ENCODE measurements at places on chromosomes 12 and 14.
A peak's percentile ranks its signal among the peaks of the same experiment; 100 is the strongest.

GRCh38 chr14:104976198-104977007 lies 1.8 kb downstream of the AHNAK2 start:
- peak; percentile 80 for DNase-seq

DNA sequence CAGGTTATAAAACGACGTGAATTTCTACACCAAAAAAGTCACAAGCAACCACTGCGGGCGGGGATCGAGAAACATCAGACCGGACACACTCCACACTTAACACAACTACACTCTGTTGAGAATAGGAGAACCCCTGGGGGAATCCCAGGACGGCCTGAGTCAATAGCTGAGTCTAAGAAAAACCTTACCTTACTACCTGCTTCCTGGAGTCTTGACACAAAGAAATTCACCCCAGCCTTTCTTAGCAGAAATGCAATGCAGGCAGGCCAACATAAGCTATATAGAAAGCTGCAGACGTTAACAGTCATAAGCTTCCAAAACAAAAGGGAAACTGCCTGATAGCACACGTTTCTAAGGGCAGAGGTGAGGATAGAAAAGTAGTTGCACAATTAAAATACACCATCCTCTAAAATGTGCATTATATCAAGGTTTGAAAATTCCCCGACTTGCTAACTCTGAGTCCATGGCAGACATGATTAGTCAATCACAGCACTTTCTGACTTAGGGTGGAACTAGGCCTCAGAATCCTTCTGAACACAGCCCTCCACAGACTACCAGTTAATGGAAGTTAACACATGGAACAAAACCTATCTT lies 68.0 kb downstream of the CCDC88C start:
- no peak for DNase-seq

DNA sequence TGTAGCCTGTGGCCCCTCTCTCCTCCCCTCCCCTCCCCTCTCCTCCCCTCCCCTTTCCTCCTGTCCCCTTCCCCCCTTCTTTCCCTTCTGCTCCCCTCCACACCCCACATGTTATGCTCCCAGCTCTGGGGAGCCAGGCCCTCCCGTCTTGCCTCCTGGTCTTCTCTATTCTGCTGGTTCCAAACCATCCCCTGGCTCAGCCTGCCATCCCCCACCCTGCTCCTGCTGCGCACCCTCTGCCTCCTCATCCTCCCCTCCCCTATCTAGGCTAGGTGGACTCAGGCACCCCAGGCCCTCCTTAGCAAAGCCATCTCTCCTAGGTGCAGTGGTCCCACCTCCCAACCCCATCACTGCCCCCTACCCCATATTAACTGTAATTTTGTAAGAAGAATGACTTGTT lies 99.5 kb downstream of the CALM1 start:
- no peak for DNase-seq

DNA sequence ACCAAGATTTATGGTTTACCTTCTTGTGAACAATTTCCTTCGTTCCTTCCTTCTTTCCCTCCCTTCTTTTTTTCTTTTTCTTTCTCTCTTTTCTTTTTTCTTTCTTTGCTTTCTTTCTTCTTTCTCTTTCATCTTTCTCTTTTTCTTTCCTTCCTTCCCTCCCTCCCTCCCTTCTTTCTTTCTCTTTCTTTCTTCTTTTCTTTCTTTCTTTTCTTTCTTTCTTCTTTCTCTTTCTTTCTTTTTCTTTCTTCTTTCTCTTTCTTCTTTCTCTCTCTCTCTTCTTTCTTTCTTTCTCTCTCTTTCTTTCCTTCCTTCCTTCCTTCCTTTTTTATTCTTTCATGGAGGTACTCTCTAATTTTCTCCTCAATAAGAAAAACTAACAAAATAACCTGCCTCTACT lies 462.1 kb upstream of the ATP2B1 start:
- no peak for DNase-seq

- DNase-seq, result no peak
Measured at GRCh38 chr12:107864235-107864634, 89.7 kb downstream of the ASCL4 start.

DNA sequence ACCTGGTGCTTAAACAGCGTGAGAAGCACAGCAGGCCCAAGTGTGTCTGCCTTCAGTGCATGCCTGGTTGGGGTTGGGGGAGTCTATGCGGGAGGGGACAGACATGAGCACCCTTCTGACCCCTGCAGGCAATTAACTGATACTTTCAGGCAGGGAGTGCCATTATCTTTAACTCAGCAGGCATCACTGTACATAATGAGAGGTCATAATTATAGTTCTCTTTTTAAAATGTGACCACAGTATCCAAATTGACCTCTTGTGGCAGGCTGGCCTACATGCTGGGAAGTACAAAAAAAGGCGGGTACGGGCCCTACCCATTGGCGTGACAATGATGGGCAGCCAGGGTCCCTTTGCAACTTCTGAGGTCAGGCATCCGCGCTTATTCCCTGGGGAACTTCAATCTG lies 209.1 kb downstream of the FOXN3 start:
- DNase-seq, result no peak

DNA sequence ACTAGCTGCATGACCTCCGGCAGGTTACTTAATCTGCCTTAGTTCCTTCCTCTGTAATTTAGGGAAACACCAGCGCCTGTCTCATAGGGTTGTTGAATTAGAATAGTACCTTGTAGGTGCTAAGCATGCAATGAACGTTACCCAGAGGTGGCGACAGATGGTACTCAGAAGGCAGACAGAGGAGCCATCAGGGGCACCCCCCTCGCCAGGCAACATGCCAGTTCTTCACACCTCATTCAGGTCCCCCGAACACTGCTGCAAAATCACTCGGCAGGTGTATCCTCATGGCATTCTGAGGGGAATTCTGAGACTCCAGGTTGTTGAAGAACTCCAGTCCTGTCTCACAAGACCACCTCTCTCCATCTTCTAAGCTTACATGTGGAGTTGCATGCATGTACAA lies 10.1 kb downstream of the ISM2 start:
- no peak for DNase-seq

GRCh38 chr12:4114986-4115385 lies 158.6 kb upstream of the CCND2 start:
- DNase-seq, result no peak

DNA sequence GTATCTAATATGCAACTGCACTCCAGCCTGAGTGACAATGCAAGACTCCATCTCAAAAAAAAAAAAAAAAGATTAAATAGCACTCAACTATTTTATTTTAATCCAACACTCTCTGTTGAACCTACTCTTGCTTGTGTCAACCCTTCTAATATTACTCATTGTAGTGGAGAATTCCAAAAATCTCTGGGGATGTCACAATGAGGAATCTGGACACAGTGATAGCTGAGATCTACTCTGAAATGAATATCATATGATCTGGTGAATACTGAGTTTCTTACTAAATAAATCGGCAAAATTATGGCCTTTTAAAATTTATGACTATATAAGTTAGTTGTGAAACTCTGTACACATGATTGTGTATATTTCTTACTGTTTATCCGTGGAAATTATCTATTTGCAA lies 418.2 kb downstream of the BCAT1 start:
- no peak for DNase-seq

DNA sequence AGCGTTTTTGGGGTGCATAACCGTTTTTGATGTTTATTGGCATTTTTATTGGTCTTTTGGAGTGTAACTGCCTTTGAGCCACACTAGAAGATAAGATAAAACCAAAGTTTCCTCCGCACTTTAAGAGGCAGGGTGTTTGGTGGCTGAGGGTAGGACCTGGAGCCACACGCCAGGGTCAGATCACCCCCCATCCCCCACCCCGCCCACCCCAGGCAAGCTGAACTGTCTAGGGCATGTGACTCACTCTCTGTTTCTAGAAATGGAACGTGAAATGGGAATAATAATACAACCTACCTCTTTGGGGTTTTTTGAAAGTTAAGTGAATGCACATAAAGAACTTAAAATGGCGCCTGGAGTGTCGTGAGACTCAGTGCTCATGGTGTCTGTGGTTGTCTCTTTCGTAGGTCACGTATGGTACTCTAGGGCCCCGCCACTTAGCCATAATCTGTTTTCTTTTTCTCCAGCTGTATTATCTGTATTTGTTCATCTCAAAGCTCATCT lies 56.0 kb downstream of the PPP2R5C start:
- no peak for DNase-seq

DNA sequence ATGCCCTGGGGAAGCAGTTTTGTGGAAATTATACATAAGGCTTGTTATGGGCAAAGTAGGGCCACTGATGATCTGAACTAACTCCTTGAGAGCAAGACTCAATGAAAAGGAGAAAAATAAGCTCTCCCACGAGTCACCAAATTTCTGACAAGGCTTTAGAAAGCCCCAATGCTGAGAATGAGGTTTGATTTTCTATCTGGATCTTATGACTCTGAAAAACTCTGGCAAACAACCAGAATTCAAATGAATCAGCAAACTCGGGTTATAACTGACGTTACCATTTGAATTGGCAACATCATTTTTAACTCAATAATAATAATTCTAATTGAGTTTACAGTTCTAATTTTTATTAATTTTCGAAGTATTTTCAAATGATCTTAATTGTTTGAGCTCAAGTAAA lies 79.1 kb downstream of the KCNK10 start:
- no peak for DNase-seq

GRCh38 chr14:74459289-74459946 lies 33.4 kb upstream of the SYNDIG1L start:
- DNase-seq, result no peak

- DNase-seq, result no peak
Measured at GRCh38 chr12:119989361-119989730, 310 bp downstream of the BICDL1 start.

GRCh38 chr12:1213618-1214205 lies 222.7 kb downstream of the ERC1 start:
- DNase-seq, result no peak

- no peak for DNase-seq
Measured at GRCh38 chr12:92634730-92635129, 68.1 kb upstream of the PLEKHG7 start.

- no peak for DNase-seq
Measured at GRCh38 chr14:81434230-81434629, 34.1 kb upstream of the STON2 start.

GRCh38 chr14:95935228-95935822 lies 58.7 kb downstream of the TUNAR start:
- peak; percentile 2 for DNase-seq

DNA sequence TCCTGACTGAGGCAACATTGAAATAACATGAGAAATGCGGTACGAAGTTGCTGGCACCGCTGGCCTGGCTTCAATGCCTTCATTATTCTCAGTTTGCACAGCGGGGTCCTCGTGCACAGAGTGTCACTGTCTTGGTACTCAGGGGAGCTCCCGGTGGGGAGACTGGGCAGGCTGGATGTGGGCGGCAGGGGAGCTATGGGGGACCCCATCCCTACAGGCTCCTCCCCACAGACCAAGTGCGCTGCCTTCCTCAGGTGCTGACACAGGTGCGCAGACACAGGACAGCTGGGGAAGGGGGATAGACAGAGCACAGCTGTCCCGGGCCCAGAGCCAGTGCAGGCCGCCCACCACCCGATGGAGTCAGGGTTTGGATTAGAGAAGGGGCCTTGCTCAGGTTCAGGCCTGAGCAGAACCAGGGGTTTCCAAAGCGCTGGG lies 270.1 kb downstream of the ADGRD1 start:
- DNase-seq, result no peak

GRCh38 chr12:11497995-11498394 lies 102.6 kb upstream of the PRB2 start:
- DNase-seq, result no peak

GRCh38 chr12:3770891-3771290 lies 18.0 kb upstream of the CRACR2A start:
- DNase-seq, result no peak

GRCh38 chr14:61636779-61637178 lies 58.5 kb upstream of the HIF1A start:
- no peak for DNase-seq

- DNase-seq, result no peak
Measured at GRCh38 chr14:99602788-99603415, 1.1 kb downstream of the CCDC85C start.

DNA sequence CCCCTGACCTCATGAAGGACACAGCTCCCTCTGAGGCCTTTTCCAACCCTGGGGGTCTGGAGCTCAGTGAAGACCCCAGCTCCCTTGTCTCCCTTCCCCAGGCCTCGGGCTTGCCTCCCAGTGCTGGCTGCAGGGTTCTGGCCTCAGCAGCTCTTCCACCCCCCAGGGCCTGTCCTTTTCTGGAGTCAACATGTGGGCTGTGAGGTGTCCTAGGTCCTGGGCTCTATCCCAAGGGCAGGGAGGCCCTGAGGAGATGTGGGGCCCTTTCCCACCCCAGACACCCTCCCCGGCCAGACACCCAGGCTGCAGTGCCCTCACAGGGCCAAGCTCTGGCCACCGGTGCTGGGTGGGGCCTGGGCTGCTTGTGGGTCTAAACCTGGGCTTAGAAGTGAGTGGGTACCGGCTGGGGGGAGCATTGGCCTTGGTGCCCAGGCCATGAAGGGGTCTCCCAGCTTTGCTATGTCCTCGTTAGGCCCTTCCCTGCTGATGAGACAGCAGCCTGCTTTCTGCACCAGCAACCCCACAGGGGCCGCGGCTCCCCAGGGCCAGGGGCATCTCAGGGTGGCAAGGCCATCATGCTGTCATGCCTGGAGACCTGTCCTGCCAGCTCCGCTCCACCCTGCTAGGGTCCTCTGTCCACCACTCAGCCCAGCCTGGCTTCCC lies 2.7 kb upstream of the CRIP2 start:
- DNase-seq, result no peak

- no peak for DNase-seq
Measured at GRCh38 chr14:47240748-47241437, 434.5 kb downstream of the MDGA2 start.

DNA sequence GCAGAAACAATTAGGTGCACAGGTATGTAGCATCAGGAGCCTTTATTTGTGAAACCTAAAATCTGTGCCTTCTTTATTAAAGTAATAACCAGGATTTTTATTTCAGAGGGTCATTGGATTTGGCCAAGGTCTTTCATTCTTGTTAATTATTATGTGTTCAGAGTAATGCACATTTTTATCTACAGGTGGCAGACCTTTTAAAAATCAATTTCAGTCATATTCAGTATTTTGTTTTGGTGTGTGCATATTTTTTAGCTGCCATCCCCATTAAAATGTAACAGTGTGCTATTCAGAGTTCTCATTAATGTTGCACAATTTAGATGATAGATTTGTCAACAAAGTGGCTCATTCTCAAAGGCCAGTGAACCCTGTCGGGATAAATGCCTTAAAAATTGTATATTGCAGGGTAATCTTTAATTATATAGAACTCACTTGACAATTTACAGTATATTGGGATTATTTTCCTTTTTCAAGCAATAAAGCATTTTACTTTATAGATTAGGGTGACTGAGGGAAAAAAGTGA lies 319.3 kb upstream of the SOX5 start:
- no peak for DNase-seq

DNA sequence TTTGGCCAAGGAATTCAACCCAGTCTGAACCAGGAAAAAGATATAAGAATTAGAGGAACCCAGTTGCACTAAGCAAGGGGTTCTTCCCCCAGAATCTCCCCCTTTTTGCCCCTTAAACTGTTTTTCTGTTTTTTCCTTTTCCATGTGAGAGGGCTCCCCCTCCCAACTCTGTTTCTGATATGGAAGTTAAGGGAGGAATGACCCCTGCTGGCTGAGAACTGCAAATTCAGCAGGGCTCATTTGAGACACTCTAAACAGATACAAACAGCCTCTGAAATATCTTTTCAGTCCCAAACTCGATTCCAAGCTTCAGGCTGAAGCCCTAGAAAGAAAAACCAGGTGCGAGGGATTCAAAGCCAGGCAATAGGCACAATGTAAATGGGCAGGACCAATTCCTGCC lies 132.7 kb downstream of the SLC41A2 start:
- no peak for DNase-seq

- DNase-seq, result no peak
Measured at GRCh38 chr12:26118308-26118707, 6.5 kb downstream of the BHLHE41 start.
